ENCODE measurements at places on chromosomes 2 and 18. TPM values are rescaled to one million over a fixed set of nuclear protein-coding genes. Genes with fewer than 3 reads are reported as not detected.

Gene TFCP2L1
- 0.08 TPM for total RNA-seq

GRCh38 chr18:45227001-45227742 lies 388.1 kb upstream of the SLC14A2 start:
- DNase-seq = no peak

DNA sequence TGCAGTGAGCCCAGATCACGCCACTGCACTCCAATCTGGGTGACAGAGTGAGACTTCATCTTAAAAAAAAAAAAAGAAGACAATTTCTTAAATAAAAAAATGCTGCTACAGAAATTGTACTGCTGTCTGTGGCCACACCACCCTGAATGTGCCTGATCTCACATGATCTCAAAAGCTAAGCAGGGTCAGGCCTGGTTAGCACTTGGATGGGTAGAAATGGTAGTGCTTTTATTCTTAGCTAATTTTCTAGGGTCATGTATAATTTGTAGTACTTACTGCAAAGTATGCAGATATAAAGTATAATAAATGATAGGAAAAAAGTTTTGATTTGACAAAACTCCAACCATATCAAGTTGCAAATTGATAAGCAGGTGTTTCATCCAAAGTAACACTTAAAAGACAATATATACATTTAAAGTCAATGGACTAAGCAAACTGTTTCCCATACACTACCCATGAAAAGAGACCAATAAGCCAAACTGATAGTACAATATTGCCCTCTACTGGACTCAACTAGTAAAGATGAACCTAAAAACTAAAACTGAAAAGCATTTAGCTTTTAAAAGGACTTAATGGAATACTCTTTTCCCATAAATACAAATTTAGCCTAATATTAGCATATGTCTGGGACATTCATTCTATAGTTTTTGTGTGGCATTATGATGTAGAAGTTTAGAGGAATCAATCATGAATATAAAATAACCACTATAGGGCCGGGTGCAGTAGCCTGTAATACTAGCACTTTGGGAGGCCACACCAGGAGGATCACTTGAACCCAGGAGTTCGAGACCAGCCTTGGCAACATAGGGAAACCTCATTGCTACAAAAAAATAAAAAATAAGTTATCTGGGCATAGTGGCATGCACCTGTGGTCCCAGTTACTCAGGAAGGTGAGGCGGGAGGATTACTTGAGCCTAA lies 18.6 kb upstream of the PEX13 start:
- DNase-seq = no peak

Gene FMNL2
- total RNA-seq = 22.3 TPM

DNA sequence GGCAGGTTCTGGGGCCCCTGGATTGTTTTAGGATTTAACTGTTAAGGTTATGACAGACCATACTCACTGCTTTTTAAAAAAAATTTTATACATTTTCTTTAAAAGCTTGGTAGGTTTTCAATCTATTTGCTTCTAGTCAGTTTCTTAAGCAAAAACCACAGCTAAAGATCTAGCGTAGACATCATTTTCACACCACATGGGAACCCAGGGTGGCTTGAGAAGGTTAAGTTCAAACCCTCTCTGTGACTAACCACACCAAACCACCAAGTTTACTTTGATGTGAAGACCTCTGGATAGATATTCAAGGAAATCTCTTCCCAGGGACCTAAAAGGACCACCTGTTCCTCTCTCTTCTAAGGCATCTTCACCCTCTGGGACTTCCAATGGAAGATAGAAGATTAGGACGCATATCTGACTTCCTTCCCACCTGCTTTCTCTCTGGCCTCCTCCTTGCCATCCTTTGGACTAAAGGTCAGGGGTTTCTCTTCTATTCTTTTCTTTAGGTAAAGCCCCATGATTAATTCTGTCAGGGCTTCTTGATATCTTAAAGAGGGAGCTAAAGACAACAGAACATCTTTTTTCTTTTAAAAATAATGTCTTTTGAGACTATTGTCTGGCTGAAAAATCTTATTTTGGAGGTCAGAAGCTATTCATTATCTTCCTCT lies 32.3 kb downstream of the FOSL2 start:
- no peak for DNase-seq

Gene ITPRIPL1
- 27.1 TPM for total RNA-seq

Gene SLC8A1
- total RNA-seq = 27.1 TPM

Gene NOSTRIN
- total RNA-seq = 0.40 TPM

DNA sequence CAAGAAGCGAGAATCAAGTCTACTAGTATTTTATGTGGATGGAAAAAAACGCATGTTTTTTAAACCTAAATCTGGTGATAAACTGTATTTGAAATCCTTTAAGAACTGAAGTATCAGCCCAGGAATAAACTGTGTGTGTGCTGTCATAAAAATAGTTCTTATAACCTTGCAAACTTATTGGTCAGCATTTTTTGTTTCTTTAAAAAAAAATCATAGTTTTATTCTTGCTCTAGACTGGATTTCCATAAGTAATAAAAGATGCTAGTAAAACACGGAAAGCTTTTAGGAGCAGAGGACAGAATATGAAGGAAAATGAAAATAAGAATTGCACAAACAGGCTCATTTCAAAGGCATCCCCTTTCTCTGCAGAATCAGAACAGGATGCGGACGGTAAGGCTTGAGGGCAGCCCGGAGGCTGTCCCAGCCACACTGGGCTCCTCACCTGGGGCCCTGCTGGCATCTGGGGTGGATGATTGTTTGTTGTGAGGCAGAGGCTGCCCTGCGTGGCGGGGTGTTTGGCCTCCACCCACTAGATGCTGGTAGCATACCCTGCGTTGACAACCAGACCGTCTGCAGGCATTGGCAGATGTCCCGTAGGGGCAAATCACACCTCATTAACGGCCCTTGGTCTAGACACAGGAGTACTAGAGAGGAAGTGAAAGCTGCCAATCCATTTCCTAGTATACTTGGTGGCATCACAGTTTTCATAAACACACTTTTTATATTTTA lies 52.5 kb downstream of the MBP start:
- DNase-seq = no peak
